ENCODE measurements at places on chromosomes 16 and 17.

DNA sequence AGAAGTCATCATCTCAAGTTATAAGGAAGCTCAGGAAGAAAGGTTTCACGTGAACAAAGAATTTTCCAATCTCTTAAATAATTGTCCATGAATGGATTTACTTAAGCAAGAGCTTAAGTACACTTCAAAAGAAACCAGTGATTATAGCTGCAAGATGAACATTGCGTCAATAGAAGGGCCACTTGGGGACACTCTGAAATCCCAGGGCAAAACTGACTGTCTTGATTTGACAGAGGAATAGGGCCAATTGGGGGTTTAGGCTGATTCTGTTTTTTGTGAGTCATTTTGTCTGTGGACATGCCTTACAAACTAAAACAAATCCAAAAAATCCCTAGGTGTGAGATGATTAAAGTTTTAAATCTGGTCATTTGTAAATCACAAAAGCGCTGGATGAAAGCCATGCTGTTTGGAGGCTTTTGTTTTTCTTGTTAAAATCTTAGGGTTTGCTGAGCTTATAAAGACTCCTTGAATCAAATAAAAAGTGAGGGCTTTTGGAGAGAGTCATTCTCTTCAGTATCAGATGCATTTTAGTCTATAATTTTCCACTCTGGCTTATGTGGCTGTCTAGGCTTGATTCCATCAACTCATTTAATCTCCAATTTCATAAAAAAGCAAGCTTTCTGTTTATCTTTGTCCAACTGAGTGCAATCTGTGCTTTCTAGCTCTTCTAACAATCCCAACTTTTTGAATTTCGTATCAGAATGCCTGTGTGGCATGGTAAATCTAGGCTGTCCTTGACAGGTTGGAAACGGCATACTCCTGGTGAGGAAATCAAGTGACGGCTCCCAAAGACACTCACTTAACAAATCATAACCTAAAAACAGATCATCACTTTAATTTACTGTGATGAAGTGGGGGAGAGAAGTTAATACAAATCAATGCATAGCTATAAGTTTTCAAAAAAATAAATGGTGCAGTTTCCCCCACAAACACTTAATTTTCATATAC lies 98.2 kb upstream of the SOX9 start:
- DNase-seq, result no peak

DNA sequence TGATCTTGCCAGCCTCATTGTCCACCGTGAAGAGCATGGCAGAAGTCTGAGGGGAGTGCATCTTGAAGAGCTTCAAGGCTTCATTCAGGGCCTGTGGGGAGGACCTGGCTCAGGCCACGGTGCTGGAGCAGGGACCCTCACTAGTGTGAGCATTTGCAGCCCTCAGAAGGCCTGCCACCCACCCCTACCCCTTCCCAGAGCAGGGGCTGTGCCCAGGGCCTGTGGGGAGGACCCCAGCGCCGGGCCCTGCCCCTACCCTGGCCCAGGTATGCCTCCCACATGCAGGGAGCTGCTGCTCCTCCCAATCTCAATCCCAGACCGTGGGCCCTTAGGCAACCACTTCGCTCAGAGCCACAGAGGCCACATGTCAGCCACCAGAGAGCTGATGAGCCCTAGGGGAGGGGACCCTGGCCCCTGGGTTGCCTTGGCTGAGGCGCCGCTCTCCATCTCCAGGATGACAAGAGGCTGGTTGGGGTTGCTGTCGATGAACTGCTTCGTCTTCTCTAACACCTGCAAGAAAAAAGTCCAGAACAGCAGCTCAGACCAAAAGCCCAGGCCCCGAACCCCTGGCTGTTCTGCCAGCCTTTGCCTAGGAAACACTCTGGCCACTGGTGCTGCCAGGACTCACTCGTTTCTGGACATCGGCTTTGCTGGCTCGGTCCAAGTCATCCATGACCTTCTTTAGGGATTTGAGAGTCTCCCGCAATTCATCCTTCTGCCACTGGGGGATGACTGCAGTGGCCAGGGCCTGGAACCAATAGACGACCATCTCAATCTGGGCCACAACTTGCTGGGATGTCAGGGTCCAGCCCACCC lies 1.8 kb upstream of the EXOSC6 start:
- DNase-seq, result peak; percentile 54

- DNase-seq, result no peak
These were observed 150.3 kb upstream of the C17orf78 start for GRCh38 chr17:37225465-37225864.

- no peak for DNase-seq
These were observed 512.4 kb downstream of the CDH13 start for GRCh38 chr16:83138976-83139690.

- no peak for DNase-seq
These were observed 19.6 kb upstream of the RFFL start for GRCh38 chr17:35083071-35083470.

- DNase-seq, result no peak
These were observed 298.4 kb downstream of the MAP2K6 start for GRCh38 chr17:69712801-69713311.

DNA sequence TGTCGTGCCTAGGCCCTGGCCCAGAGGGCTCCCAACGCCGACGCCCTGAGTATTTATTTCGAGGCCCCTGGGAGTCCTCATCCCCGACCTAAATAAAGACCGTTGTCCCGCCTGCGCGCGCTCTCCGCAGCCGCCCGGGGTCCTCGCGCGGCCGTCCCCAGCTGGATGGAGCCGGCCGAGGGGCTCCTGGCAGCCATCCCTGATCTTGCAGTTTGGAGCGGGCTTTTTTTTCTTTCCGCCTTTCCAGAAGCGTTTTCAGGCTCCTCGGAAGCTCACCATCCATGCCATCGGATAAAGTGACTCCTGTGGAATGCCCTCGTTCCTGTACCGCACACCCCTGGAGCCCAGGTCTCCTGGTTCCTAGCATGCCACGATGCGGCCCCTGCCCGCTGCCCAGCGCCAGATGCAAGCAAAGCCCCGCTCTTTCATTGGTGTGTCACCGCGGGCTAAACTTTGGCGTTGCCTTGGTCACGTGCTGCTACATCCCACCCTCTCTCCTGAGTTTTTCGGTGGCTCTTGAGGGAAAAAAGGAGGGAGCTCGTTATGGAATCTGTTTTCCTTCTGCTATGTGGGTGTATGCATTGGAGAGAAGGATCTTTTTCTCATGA lies 716 bp downstream of the TMEM94 start:
- DNase-seq, result no peak

GRCh38 chr16:66512272-66513110 lies 37.4 kb downstream of the TK2 start:
- DNase-seq, result no peak

GRCh38 chr17:9645851-9646545 lies 681 bp downstream of the USP43 start:
- DNase-seq, result no peak

DNA sequence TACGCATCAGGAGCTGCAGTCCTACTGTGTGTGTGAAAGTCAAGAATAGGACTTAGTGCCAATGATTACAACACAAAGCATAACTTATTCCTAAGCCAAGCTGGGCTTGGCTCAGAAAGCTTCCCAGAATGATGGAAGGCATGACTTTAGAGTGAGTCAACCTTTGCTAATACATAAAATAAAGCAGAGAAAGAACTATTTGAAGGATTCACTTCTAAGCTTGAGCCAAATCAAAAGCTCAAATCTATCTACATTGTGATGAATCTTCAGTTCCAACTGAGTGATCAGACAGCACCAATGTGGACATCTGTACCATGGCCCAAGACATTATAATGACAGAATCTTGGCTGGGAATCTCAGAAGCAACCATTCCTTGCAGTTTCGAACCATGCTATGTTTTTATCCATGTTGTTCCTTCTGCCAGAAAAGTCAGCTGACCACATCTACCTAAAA lies 41.4 kb downstream of the SMG6 start:
- DNase-seq, result no peak
